ENCODE measurements at places on chromosomes 6 and 20. TPM values are rescaled to one million over a fixed set of nuclear protein-coding genes. Genes with fewer than 3 reads are reported as not detected.

DNA sequence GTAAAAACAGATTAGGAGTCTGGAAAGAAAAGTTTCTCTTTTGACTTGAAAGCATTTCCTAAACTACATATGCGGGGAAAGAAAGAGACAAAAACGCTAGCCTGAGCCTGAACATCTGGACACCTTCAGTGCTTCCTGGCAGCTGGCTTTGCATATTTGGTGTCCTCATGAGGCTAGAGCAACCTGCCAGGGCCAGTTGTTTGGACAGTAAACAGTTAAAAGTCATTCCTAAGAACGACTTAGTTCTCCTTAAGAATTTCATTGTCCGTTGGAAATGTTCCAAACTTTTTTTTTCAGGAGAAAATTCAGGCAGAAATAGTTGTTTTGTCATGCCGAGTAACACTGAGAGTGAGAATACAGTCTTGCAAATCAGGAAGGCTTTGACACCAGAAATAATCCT is 199.8 kb downstream of the SMOC2 start:
- DNase-seq: no peak

- DNase-seq: no peak
Measured at GRCh38 chr6:79152269-79152737, 74.2 kb upstream of the PHIP start.

DNA sequence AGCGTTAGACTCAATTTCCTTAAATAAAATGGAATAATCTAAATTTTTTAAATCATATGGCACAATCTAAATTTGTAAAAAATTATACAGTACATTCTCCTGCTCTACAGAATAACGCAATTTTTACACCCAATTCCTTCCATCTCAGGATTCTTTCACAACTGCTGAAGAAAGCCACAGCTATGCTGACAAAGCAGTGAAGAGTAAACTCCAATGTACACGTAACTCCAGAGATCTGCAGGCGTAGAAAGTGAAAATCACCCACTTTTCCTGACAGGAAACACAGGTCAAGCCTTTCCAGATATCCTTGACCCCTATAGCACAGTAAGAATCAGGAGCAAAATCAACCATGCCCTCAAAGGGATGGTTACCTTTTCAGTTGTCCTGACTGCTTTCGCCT is 27.4 kb downstream of the EPHA7 start:
- no peak for DNase-seq

- DNase-seq: no peak
Measured at GRCh38 chr6:163834226-163834970, 419.9 kb downstream of the QKI start.

HLA-DRB1 gene
- total RNA-seq: 37.5 TPM

DNA sequence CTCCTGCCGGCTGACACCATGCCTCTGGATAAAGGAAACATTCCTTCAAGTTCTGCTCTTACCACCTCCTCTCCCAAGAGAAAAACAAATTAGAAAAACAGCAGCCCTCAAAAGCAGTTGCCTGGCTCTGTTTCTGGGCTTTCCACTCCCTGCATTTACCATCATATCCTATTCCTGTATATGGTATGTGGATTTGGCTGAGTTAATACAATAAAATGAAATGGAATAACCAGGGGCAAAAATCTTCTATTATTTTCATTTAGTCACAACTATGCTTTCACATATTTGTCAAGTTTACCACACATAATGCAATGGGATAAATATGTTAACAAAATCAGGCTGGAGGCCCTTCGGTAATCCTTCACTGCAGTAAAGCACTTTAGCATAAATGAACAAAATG is 34.3 kb downstream of the COL12A1 start:
- no peak for DNase-seq

DNA sequence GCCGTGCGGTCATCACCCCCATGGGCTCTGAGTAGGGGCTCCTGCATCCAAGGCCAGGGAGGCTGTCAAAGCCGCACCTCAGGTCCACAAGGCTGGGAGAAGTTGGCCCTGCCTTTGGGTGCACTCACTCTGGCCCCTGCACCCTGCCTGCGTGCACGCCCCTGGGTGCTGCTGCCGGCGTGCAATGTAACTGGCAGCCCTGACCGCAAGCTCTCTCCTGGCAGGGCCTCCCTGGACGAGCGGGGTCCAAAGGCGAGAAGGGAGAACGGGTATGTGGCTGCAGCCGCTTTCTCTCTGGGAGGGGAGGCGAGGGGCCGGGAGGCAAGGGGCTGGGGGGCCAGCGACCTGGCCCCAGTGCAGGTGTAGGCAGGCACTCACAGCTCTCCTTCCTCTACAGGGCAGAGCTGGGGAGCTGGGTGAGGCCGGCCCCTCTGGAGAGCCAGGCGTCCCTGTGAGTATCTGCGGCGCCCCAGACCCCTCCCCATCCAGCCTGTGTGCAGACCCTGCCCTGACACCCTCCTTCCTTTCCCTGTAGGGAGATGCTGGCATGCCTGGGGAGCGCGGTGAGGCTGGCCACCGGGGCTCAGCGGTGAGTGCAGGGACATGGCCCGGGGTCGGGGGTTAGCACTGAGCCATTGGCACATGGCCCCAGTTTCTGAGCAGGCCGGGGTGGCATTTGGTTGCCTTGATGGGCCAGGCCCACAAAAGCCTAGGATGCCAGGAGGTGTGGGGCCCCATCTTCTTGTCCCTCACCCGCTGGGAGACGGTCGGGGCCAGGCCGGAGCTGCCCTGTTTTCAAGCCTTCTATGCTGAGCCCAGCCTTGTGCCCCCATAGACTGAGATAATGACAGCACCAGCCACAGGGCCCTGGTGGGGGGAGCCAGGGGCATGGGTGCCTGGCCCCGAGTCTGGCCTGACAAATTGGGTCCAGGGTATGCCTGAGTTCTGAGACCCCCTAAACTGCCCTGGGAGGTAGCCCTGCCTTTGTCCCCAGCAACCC is 12.7 kb downstream of the COL9A3 start:
- no peak for DNase-seq

DNA sequence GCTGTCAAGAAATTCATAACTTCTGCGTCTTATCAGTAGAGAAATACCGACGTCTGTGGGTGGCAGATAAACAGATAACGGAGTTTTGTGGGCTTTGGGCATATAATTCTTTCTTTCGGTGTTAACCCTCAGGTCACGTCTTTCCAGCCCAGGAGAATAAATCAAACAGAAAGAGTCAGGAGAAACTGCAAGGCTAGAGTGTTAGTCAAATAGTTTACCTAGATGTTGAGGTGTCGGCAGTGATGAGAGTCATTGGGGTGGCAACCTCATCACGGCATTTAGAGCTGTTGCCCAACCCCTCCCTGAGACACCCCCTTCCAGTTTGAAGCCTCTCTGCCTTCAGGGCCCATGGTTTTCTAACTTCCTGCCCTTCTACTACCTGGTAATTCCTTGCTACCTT is 49.5 kb downstream of the ADTRP start:
- DNase-seq: no peak

GRCh38 chr6:84150705-84151104 is 76.7 kb downstream of the CEP162 start:
- no peak for DNase-seq

UNC93A gene
- total RNA-seq: 41.7 TPM

- no peak for DNase-seq
Measured at GRCh38 chr6:140784573-140784972, 1348.2 kb upstream of the GJE1 start.

GRCh38 chr6:54135665-54136369 is 24.6 kb downstream of the MLIP start:
- no peak for DNase-seq

- DNase-seq: no peak
Measured at GRCh38 chr20:43926287-43927050, 11.8 kb downstream of the TOX2 start.

GPR6 gene
- total RNA-seq: not detected

IPCEF1 gene
- 0.42 TPM for total RNA-seq

DNA sequence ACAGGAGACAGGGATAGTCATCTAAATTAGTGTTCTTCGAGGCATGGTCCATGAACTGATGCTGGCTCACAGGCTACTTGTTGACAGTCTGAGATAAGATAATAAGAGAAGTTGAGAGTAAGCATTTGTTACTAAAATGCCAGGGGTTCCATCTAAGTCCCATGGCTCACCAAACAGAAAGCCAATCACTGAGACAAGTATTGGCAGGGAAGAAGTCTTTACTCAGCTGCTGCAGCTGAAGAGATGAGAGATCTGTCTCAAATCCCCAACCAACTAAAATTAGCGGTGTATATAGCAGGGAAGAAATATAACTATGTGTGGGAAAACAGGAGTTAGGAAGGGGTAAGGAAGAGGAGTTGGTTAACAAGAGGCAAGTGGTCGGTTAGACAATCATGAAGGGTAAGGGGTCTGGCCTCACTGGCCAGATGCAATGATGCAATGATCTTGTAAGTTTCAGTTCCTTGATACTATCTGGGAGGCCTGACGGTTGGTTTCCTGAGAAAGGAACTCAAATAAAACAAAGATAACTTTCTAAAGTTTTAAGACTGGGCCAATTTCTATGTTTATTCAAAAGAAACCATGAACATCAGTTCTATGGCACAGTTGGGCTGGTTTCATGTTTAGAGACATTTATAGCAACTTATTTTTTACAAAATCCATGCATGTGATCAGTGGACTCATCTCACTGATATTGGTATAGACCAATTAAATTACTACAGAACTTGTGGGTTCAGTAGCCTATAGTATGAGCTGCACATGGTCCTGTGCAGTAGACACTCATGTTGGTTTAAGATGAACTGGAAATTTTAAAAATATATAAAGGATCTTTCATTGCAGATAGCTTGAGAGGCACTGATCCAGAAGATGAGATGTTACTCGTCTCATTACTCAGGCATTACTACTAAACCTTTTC is 9.9 kb upstream of the HEBP2 start:
- DNase-seq: no peak

DNA sequence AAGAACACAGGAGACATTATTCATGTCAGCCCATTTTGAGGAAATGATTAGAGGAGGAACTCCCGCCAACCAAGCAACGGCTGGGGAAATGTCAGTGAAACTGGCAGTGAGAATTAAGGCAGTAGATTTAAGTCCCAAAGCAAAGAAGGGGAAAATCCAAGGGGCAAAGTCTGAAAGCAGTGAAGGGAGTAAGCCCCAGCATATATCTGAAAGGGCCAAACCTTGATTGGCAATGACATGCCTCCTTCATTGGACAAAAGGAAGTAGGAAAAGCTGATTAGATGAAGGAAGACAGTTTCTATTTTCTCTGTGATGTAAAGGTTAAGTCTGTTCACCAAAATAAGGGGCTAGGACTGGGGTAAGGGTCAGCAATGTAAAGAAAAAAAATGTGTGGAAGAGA is 190.3 kb downstream of the RNF144B start:
- DNase-seq: no peak

DNA sequence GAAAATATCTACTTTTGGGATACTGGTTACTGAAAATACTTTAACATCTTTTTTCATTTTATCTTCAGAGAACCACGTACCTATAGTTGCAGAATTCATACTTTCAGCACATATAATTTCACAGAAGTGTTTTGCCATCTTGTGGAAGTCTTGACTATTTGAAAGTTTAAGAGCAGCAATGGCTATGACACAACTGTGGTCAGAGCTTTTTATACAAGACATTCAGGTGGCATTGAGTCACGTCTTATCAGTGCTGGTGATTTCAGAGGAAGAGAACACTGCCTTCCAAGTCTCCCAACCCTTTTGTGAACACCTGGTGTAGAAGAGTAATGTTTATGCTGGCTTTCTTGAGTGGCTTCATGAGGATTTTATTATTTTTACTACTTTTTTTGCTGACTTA is 171.6 kb downstream of the ARID1B start:
- DNase-seq: no peak

FOXS1 gene
- total RNA-seq: not detected

DNA sequence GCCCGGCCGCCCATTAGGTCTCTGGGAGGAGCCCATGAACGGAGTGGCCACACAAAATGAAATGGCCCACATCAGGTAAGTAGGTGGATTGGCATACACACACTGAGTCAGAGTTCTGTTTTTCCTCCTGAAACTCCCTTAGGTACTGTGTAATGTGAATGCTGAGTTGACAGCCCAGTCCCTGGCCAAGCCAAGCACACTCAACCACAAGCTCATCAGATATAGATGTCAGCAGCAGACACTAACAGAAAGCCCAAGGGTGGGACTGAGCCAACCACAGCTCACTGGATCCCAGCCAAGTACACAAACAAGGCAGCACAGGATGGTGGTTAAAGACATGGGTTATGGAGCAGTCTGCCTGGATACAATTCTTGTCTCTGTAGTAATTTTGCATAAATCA is 403.4 kb downstream of the GJA1 start:
- no peak for DNase-seq

DNA sequence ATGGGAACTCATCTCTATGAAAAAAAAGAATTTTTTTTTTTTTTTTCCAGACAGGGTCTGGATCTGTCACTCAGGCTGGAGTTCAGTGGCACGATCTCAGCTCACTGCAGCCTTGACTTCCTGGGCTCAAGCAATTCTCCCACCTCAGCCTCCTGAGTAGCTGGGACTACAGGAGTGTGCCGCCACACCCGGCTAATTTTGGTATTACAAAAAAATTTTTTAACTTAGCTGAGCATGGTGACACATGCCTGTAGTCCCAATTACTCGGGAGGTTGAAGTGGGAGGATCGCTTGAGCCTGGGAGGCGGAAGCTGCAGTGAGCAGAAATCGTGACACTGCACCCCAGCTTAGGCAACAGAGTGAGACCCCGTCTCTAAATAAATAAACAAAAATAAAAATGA is 7.5 kb downstream of the DEF6 start:
- DNase-seq: no peak

GRCh38 chr20:20205862-20206236 is 153.5 kb downstream of the CFAP61 start:
- DNase-seq: no peak

LINC00237 gene
- 0.83 TPM for total RNA-seq

DNA sequence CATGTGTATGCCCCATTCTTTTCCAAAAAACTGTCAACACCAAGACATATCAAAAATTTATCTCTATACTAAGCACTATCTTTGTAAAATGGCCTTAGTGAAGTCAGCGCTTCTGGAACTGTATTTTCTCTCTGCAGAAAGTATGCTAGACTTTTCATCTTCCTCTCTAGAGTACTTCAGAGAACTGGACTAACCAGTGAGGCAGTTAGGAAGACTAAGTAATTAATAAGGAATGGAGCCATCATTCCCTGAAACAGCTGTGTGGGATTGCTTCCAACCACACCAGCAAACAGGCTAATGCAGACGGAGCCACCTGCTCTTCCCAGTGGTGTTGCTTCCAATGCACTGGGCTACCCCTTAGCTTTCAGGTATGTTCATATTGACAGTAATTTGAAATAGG is 169.1 kb upstream of the FUT9 start:
- DNase-seq: no peak

B3GALT4 gene
- total RNA-seq: 18.0 TPM

GRCh38 chr20:4569092-4569491 is 152.6 kb upstream of the PRND start:
- no peak for DNase-seq

CD164 gene
- total RNA-seq: 153 TPM
